ENCODE measurements at places on chromosomes 4 and X.

- DNase-seq = no peak
Observed at GRCh38 chrX:41923978-41924683, 777 bp upstream of the CASK start.

- no peak for DNase-seq
Observed at GRCh38 chr4:164639001-164639400, 114.9 kb upstream of the SMIM31 start.

DNA sequence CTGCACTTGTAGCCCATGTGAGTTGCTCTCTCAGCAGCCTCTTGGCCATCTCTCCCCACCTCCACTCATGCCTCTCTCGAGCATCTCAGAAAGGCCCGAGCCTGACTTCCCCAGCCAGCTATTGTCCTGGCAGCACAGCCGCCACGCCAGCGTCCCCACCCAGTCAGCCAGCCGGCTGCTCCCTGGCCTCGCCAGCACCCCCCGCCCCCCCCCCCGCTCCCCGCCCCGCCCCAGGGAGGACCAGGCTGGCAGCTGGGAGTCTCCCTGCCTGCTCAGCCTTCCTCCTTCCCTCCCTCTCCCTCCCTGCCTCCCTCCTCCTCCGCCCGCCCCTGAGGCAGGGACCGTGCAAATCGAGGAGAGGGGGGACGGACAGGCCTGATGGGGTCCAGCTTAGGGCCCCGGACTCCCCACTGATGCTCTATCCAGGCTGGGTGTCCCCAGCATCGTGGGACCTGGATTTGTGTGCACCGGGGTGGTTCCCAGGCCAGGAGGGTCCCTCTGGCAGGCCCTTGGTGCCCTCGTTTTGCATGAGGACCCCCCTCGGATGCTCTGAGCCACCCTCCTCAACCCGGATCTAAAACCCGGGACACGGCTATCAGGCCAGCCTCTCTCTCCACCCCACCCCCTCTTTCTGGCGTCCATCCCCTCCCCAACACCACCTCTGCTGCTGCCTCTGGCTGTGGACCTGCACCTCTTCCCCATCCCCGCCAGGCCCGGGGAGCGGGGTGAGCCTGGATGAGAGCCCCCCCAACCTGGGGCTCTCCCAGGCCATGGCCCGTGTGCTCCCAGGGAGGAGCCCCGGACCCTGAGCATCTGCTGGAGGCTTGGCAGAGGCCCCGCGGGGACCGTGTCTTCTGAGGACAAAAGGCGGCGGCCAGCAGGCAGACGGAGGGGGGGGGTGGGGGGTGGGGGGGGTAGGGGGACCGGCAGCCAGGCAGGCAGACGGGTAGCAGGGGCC, at the start of gene GPR173:
Gene GPR173, plus strand, starts transcription at position 621 of the 958 bp plus-strand sequence. CDS start 27,833 bp downstream, outside the sequence.
- DNase-seq = no peak

- DNase-seq = no peak
Observed at GRCh38 chrX:81316163-81316562, 114.3 kb downstream of the SH3BGRL start.

GRCh38 chrX:25003066-25003849, 12.5 kb downstream of the ARX start:
- DNase-seq = no peak

DNA sequence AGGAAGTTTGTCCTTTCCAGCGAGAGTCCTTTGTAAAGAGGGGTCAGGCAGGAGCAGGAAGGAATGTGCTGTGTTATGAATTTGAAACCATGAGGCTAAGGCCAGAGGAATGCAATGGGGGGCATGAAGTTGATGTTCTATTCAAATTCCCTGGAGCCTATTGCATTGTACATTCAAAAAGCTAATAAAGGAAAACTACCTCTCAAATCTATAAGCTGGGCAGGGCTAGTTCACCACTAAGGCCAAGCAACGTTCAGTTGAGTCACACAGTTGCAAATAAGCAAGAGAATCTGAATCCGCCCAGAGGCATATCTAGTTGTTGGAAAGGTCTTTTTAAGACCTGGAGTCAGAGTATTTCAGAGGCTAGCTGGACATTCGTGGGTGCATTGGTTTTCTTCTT, 148.3 kb downstream of the DCTD start:
- DNase-seq = no peak

- no peak for DNase-seq
Observed at GRCh38 chr4:53616219-53616618, 24.9 kb upstream of the LNX1 start.

DNA sequence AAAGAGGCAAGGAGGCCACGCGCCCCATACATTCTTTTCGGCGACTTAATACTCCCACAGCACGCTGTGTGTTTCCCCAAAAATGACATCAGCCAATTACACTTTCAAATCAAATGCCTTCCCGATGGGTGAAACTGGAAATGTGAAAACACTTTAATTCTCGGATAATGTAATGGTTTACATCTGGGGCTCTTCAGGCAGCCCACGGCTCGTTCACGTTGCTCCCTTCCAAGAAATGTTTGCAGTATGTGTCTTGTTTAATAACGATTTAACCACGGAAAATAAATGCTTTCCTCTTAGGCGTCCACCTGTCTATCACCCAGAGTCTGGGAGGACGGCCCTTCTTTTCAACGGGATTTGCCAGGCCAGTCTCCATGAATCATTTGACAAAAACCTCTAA, 272.5 kb downstream of the SHOX start:
- no peak for DNase-seq

GRCh38 chr4:36328130-36328529, 46.7 kb downstream of the DTHD1 start:
- no peak for DNase-seq

- no peak for DNase-seq
Observed at GRCh38 chr4:126742048-126742447, 890.7 kb upstream of the INTU start.

GRCh38 chr4:80069108-80069836, 3.8 kb downstream of the ANTXR2 start:
- DNase-seq = no peak

DNA sequence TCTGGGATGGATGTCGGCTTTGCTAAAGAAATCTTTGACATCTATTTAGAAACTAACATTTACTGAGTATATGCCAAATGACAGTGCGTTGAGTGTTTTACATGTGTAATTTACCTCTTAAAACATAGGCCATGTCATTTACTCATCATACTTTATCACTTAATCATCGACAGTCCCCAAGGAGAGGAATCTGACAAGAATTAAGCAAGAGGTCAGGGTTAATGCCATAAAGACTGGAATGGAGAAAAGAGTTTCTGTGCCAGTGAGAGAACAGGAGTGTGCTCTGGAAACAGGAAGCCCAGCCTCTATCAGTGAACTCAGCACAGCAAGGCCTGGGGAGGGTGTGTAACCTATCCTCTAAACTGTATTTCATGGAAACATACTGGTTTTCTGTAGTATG, 28.0 kb upstream of the AMOT start:
- no peak for DNase-seq

GRCh38 chr4:1297456-1298325, 8.0 kb downstream of the MAEA start:
- DNase-seq = no peak

DNA sequence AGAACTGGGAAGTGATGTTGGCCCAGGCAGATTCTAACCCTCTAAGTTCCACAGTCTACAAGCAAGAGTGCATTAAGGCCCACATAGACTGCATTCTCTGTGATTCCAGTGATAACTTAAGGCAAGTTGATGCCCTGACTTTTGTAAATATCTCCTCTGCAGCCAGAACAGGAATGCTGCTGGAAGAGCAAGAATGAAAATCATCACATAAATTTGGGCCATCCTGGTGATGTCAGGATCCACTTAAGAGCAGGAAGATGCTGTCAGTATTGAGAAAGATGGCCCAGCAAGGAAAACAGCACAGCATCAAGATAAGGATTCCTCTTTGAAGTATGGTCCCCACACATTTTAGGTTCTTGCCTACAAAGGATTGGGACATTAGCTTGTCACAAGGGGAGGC, 52.4 kb downstream of the TMPRSS11F start:
- DNase-seq = no peak

DNA sequence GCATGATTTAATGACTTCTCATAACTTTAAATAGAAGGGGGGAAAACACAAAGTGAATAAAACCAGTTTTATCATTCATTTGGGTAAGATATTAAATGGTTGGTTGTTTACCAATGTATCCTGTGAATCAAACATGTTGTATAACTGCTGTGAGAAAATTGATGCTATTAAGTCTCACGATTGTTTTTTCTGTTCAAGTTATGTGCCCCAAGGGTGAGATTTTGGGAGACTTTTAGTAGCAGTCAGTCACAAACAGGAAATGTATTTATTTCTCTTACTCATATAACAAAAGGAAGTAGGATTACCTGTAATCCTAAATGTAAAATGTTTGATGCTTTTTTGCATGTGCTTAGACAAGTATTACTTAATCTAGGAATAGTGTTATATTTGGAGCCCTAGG, 39.2 kb downstream of the MTHFD2L start:
- DNase-seq = no peak

GRCh38 chr4:169996379-169997240, 29.6 kb downstream of the MFAP3L start:
- DNase-seq = no peak

DNA sequence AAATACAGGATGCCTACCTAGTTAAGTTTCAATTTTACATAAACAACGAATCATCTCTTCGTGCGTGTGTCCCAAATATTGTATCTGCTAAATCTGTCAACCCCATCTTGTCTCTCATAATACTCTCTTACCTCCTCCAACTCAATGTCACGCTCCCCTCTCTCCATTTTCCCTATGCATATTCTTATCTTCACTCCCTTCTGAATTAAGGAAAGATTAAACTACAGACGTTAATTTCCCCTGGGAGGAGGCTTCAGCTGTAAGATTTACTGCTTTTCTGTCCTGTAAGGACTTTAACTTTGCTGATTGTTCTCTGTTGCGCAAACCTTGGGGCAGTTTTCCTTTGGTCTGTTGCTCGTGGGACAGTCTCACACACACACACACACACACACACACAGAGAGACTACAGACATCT, 455 bp upstream of the ABCB7 start:
- DNase-seq = no peak

DNA sequence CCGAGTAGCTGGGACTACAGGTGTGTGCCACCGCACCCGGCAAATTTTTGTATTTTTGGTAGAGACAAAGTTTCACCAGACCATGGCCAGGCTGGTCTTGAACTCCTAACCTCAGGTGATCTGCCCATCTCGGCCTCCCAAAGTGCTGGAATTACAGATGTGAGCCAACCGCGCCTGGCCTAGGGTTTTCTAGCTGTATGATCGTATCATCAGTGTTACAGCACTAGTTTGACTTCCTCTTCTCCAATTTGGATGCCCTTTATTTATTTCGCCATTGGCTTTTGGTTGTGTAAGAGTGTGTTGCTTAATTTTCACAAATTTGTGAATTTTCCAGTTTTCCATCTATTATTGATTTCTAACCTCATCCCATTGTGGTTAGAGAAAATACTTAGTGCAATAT, 5.2 kb downstream of the TKTL1 start:
- DNase-seq = no peak

GRCh38 chr4:38574559-38575333, 89.3 kb upstream of the KLF3 start:
- no peak for DNase-seq

DNA sequence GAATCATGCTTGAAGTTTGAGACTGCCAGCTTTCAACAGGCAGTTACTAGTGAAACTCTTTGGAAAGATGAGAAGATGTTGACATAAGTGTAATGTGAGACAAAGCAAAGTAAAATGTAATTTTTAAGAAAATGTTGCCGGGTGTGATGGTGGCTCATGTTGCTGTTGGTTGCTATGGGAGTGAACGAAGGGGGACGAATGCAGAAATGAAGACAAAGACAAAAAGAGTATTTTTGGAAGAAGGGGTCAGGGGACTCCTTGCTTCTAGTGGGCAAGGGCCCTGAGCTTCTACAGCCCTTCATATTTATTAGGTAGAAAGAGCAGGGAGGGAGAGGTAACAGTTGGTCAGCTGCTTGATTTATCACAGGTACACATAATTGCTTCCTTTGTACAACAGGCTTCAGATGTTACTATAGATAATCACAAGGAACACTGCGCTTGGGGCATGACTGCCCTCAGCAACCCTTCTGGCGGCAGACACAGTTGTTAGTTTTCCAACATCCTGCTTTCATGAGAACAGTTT, 11.9 kb upstream of the UGDH start:
- no peak for DNase-seq

DNA sequence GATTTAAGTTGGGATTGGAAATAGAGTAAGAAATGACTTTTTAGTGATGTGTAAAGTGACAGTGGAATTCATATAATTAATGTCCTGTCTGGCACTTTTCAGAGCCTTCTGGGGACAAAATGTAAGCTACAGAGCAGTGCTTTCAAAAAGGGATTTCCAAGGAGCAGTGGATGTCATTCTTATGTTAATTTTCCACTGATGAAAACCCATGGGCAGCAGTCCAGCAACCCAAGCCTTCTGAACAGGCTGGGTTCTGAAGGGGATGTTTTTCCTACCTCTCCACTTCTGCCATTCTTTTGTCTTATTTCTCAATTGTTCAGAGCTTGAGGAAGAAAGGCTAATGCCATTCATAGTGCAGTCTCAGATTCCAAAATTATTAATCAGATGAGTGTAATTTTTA, 717.6 kb upstream of the HS3ST1 start:
- DNase-seq = no peak

GRCh38 chrX:39726771-39727170, 371.0 kb downstream of the BCOR start:
- DNase-seq = no peak

DNA sequence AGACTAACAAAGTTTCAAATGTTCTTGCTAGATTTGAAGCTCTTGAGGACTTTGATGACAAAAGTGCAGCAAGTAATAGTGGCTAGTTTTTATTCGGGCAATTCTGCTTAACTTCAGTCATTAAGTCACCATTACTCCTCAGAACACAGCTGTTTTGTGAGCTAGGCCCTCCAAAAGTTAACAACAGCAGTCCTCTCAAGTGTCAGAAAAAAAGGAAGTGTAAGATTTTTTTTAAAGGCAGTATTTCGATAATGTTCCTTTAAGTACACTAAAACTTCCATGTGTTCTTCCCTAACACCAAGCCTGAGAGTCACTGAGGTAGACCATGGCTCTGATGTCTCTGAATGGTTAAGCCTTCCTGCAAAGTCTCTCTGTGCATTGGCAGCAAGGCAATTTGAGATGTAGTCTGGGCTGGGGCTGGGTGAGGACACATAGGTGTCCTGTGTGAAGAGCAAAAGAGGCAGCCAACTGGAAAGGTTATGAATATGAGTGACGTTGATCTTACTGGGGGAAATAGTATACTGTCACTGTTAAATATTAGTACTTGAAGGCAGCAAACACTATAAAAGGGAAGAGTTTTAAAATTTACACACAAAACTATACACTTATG, 174.0 kb upstream of the MAP3K15 start:
- DNase-seq = no peak

- no peak for DNase-seq
Observed at GRCh38 chr4:138446456-138446855, 204.3 kb upstream of the SLC7A11 start.

- DNase-seq = no peak
Observed at GRCh38 chrX:20521222-20521621, 254.5 kb upstream of the RPS6KA3 start.

- DNase-seq = no peak
Observed at GRCh38 chr4:98639108-98639507, 19.3 kb downstream of the TSPAN5 start.

DNA sequence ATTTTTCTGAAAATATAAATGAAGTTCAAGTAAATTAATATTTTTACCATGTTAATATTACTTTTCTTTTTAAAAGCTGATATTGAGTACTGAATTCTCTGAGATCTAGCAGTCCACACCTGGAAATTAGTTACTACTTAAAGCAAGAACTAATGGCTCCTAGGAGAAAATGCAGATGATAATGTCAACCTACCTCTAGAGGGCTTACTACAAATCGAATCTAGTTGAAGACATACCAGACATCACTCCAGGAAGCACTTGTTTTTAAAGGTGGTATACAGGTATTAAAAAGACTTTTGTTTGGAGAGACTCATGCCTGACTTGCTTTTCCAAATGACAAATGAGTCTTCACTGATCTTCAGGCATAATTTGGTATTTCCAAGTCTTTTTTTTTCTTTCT, 516.4 kb upstream of the BOD1L1 start:
- DNase-seq = no peak

Measured in pulmonary artery endothelial cell (primary cell).